ENCODE measurements at places on chromosomes 5 and 9.

GRCh38 chr9:133429641-133430161 is 7.5 kb downstream of the ADAMTS13 start:
- DNase-seq = no peak

DNA sequence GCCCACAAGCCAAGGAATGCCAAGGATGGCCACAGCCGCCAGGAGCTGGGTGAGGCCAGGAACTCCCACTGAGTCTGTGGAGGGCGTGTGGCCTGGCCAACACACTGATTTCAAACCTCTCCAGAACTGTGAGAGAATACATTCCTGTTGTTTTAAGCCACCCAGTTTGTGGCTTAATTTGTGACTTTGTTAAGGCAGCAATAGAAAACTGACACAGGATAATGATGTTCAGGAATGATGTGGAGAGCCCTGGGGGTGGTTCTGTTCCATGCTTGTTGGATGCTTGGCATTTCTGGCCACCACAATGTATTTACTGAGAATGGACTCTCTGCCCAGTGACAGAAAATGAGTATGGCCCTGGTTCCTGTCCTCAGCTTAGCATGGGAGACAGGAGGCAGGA is 82.8 kb downstream of the DAP start:
- DNase-seq = no peak

DNA sequence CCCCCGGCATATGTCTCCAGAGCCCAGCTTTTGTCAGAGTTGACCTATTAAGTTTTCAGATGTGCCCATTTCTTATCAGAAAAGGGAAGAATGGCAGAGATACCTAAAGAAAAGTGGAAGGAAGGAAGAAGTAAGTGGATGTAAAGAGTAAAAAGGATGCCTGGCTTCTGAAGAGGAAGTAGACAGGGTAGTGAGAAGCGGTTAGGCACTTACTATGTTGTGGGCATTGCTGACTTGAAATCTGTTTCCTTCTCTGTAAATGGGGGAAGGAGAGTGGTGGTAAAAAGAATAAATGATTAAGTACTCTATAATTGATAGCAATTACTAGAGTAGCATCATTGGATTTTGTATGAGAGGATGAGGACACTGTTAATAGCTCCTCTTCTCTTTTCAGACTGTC is 9.9 kb downstream of the ANP32B start:
- no peak for DNase-seq

DNA sequence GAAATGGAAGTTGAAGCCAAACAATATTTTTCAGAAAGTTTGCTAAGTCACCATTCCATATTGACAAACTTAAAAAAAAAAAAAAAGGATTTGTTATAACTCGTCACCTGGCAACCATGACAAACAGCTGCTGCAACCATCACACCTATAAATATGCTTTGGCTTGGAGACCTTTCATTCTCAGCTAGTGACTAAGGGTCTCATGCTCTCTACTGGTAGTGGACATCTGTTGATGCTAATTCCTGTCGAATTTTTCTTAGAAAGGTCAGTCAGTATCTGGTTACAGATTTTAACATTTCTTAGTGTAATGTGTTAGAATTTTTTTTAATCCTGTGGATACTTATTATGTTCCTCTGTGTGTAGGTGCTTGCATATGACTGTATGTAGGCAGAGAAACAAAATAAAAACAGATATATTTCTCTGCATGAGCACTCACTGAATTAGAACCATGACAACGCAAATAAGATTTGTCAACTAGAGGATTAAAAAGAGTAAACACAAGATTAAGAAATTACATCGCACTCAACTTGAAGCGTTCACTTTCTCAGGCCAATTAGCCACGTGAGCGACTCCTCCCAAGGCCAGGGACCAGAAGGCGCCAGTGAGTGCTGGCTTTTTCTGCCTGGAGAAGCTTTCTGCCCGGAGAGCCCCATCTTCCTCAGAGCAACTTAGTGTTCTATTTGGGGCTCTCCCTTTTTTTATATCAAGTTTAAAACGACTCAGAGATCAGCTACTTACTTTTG is 27.0 kb upstream of the ZNF622 start:
- DNase-seq = no peak

DNA sequence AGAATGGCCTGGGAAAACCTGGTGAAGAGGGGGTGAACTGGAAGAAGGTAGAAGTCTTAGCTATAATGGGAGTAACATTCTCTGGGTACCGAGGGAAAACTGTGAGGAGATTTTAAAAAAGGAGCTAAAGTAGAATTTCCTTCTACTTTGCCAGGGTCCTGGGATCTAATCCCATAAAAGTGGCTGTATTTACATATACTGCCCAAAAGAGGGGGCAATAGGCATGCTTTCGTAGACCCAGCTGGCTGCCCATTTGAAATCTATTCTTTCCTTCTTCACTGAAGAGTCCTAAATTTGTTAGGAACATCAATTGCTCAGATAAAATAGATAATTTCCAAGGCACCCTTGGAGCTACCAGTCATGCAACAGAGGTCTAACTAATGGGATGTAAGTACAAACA is 159.2 kb downstream of the CDC42SE2 start:
- DNase-seq = no peak

GRCh38 chr5:174317256-174317894 is 271.9 kb downstream of the NSG2 start:
- DNase-seq = no peak

GRCh38 chr5:149831492-149831891 is 101.4 kb downstream of the PPARGC1B start:
- DNase-seq = no peak

- no peak for DNase-seq
These were observed 1.1 kb upstream of the GAPVD1 start for GRCh38 chr9:125260561-125260960.

- no peak for DNase-seq
These were observed 140.0 kb upstream of the HMHB1 start for GRCh38 chr5:143671674-143672569.

DNA sequence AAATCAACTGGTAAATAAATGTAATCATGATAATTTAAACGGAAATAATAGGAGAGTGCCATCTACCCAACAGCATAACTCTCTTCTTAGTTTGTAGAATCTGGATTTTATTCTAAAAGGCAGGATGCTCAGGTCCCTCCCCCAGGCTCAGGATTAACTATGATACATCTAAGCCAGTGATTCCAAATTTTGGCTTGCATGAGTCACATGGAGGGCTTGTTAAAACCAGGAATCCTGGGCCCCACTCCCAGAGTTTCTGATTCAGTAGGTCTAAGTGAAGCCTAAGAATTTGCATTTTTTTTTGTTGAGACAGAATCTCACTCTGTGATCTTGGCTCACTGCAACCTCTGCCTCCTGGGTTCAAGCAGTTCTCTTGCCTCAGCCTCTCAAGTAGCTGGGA is 62.3 kb upstream of the ZFR start:
- no peak for DNase-seq

DNA sequence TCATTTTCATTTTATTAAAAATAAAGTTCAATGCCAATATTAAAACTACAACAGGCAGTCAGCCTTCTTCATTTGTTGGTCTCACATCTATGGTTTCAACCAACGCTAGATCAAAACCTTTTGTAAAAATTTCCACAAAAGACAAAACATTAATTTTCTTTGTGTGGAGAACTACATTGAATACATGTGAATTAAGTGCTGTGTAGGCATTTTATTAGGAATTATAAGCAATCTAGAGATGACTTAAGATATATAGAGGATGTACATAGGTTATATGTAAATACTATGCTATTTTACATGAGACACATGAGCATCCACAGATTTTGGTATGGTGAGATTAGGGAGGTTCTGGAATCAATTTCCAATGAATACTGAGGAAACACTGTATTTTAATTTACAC is 94.2 kb downstream of the CYLC2 start:
- DNase-seq = no peak

- no peak for DNase-seq
These were observed 158.1 kb downstream of the C9orf152 start for GRCh38 chr9:110049699-110050450.

- no peak for DNase-seq
These were observed 3.8 kb downstream of the NMRK1 start for GRCh38 chr9:75084081-75084672.

- no peak for DNase-seq
These were observed 156.9 kb downstream of the UNC13B start for GRCh38 chr9:35318741-35319140.

GRCh38 chr5:135894789-135895188 is 852 bp downstream of the IL9 start:
- no peak for DNase-seq

GRCh38 chr5:77419644-77420582 is 72.2 kb downstream of the WDR41 start:
- no peak for DNase-seq

- no peak for DNase-seq
These were observed 23.4 kb downstream of the CORO2A start for GRCh38 chr9:98168941-98169488.

DNA sequence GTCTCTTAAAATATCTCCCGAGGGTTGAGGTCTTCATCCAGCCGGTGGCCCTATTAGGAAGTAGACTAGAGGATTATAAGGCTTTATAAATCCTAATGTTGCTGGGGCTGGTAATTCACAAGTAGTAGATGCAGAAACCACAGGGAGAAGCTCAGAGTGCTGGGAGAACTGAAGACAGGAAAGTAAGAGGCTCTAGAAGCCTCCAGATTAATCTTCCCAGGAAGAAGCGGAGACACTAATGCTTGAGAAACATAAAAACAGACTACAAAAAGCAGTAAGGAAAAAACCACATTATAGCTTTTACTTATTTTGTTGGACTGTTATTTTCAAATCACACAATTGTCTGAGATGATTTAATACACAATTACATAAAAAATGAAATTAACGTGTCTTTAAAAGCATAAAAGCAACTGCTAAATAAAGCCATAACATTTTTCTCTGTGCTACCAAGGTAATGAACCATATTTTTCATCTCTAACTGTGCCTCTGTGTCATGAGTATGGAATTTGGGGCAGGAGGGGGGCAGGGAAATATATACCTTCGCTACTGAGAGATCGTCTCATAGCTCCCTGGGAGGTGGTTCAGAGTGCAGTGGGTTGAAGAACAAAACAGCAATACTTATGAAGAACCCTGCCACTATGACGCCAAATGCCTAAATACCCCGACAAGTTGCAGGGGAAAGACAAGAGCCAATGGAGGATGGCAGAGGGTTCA is 806.2 kb upstream of the WWC1 start:
- DNase-seq = no peak

DNA sequence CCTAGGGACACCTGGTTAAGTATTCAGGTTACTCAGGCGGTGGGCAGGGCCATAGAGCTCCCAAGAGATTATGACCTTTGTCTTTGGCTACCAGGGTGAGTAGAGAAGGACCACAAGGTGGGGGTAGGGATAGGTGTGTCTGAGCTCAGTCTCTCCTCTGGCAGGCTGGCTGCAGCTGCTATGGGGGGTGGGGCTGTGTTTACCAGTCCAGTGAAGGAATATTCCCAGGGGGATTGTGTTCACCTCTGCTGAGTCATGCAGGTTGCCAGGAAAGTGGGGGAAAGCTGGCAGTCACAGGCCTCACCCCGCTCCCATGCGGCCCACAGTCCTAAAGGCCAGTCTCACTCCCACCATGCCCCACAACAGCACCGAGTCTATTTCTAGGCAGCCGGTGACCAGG is 53.6 kb upstream of the POU5F2 start:
- DNase-seq = no peak

GRCh38 chr5:168477060-168477459 is 9.2 kb upstream of the RARS1 start:
- no peak for DNase-seq

DNA sequence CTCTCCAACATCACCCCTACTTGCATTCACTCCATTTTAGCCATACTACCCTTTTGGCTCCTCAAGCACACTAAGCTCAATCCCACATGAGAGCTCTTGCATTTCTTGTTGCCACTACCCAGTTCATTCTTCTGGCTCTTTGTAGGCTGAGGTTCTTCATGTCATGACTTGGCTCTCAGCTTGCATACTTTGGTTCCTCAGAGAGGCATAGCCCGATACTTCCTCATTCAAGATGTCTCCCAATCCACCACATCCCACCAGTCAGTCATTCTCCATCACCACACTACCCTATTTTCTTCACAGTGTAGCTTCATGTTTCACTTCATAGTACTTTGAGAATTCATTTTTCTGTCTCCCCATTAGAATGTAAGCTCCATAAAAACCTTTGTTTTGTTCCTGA is 116.7 kb downstream of the NR6A1 start:
- no peak for DNase-seq

DNA sequence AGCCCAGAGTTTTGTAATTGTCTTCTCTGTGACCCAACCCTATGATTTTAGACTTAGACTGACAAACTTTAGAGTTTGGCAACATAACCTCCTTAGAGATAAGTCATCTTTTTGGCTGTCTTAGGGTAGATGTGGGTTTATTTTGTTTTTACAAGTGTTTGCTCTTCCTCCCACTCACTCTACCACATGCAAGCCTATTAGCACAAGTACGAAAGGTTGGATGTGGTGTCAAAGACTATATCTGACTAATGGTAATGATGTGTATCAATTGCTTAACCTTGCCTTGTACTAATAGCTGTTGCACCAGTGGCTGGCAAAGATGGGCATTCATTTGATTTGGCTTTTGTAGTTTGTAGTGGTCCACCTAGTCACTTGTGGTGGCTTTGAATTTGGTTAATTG is 46.5 kb downstream of the SLC25A46 start:
- DNase-seq = no peak
